ENCODE measurements at places on chromosomes 12 and 14.

GRCh38 chr14:54647378-54647777 lies 80.5 kb downstream of the SAMD4A start:
- DNase-seq, result no peak

- DNase-seq, result no peak
Observed at GRCh38 chr12:43054085-43054484, 464.5 kb upstream of the PRICKLE1 start.

DNA sequence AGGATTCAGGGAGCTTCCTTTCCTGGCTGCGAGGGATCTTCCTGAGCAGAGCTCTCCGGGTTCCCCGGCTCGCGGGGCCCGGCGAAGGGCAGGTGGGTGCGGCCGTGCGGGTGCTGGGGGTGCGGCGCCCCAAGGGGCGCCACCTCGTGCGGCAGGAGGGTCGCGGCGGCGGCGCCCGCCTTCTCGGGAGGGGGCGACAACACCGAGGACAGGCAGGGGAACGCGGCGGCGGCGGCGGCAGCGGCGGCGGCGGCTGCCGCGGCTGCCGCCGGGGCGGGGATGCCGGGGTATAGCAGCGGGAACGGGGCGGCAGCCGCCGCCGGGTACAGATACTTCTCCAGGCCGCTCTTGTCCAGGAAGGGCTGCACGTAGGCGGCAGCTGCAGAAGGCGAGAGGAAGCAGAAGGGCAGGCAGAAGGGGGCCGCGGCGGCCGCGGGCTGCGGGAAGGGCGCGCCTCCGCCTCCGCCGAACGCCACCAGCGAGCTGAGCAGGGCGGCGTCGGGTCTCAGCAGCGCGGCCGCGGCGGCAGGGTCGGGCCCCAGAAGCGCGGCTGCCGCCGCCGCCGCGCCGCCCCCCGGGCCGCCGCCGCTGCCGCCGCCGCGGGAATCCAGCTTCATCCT lies 2.7 kb downstream of the BHLHE41 start:
- DNase-seq, result no peak

DNA sequence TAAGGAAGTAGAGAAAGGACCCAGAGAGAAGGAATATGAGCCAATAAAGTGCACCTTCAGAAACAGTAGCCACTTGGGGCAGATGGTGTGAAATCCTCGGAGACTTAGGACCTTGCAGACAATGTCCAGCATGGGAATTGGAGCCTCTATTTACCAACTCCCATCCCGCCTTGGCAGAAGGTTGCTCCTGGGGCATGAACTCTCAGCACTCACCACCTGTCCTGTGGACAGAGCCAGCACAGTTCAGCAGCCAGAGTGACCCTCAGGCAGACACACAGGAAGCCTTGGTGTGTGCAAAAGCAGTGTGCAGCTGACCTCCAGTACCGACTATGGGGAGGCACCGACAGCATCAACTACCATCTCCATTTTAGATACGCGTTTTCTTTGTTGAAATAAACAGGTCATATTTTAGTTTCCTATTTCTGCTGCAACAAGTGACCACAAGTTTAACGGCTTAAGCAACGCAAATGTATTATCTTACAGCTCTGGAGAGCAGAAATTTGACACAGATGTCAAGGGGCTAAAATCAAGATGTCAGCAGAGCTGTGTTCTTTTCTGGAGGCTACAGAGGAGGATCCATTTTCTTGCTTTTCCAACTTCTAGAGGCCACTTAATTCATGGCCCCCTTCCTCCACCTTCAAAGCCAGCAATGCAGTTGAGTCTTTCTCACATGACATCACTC lies 428.1 kb downstream of the MED13L start:
- no peak for DNase-seq

GRCh38 chr12:25416516-25416915 lies 136.6 kb downstream of the LMNTD1 start:
- DNase-seq, result no peak

- no peak for DNase-seq
Observed at GRCh38 chr12:94186278-94187241, 38.2 kb downstream of the PLXNC1 start.

DNA sequence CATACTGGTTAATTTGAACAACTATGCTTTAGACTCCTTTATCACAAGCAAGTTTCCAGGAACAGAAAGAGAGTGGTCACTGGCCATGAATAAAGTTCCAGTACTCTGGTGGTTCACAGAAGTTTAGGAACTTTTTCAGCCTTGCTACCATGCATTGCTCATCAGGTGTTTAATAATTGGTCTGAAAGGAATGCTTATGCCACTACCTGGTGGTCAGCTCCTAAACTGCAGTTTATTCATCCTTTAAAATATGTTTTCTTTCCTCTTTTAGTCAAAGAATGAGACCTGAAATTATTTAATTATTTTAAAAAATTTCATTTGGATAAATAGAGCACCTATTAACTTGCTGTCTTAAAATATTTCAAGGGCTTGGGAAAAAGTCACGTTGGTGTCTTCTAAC lies 260.1 kb upstream of the OR4E1 start:
- DNase-seq, result no peak

GRCh38 chr12:63980211-63980610 lies 135.7 kb downstream of the SRGAP1 start:
- no peak for DNase-seq

- DNase-seq, result no peak
Observed at GRCh38 chr12:102961466-102961855, 4.0 kb downstream of the ASCL1 start.

- no peak for DNase-seq
Observed at GRCh38 chr14:33569821-33570687, 380.8 kb downstream of the EGLN3 start.

- DNase-seq, result no peak
Observed at GRCh38 chr12:106651552-106651951, 68.7 kb downstream of the RFX4 start.

GRCh38 chr14:50544911-50545310 lies 12.5 kb upstream of the MAP4K5 start:
- no peak for DNase-seq

GRCh38 chr12:6065863-6066199 lies 58.6 kb downstream of the VWF start:
- no peak for DNase-seq

DNA sequence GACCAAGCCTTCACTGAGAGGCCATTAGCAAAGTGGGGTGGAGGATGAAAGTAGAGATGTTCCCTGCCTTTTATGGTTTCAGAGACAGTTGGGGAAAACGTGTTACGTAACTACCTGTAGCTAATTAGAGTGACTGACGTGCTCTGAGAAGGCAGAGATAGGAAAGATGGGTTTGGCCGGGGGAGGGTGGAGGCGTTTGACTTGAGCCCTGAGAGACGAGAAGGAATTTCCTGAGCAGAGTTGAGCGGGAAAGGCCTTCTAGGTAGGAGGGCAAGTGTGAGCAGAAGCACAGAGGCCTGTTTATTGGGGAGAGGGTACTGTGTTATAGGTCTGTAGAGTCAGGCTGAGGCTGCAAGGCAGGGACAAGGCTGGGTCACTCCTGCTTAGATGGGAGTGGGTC lies 8.6 kb downstream of the TUNAR start:
- no peak for DNase-seq
